SK-N-MC (cell line): ENCODE measurements at places on chromosomes 3 and 15.

- no peak for DNase-seq
Observed at GRCh38 chr3:63864965-63865327, 1.3 kb downstream of the ATXN7 start.

DNA sequence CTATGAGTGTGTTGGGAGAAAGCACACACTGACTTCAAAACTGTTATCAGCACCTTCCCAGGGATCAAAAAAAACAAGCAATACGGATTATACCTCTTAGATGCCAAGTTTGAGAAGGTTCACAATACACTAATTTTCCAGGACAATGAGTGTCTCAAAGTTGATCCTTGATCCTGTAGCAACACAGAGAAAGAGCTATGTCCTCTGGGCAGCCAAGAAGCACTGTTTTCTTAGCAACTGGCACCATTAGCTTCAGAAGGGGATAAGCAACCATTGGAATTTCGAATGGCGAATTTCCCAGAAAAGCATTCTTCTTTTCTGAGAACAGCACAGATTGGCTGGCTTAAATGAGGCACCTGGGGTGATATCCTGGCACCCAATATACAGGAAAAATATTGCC is 270.3 kb upstream of the RORA start:
- no peak for DNase-seq

DNA sequence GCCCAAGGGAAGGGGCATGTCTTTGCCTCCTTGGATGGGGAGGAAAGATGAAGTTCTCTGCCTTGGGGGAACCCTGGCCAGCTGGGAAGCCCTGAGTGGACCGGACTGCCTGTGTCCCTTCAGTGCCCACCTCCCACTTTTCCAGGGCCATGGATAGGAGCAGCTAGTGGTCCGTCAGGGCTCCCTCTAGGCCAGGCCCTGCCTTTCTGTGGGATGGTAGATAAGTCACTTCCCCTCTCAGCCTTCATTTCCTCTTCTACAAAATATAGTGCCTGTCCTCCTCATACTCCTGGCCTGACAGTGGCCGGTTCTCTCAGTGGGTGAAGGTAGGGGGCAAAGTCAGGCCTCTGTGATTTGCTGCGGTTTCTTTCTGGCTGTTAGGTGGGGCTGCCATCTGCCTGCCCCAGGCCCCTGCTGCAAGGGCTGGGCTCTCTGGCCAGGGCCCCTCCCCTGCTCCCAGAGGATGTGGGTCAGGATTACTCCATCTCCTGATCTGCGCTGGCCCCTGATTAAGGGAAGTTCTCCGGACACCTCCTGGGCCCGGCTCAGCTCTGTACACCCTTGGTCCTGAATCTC is 1.4 kb downstream of the PLEKHO2 start:
- no peak for DNase-seq

- no peak for DNase-seq
Observed at GRCh38 chr3:194407423-194407822, 8.4 kb upstream of the GP5 start.

DNA sequence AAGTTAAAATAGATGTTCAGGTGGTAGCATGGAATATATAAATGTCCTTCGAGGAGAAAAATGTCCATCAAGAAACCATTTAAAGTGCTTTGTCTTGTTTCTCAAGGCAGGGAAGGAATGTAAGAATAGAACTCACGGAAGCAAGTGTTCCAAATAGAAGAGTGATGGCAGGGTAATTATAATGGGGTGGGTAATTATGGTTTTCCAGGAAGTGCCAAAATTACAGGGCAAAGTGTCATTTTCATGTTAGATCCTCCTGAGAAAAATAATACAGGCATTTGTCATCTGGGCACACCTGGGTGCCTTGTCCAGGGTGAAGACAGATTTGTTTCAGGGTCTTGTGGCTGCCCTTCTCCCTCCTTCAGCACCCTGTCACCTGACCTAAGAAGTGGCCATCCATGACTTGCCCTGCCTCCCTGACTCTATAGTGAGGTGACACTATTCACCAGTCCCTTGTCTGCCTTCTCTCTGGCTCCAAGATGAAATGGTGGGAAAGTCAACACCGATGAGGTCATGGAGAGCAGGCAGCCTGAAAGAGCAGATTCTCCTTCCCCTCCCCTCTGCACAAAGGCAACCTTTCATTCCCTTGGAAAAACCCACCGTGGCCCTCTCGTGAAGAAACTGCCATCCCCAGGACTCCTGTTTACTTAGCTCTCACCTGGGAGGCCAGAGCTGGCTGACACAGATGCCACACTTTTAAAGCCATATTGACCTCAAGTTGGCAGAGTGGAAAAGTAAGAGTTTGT is 45.1 kb upstream of the AMOTL2 start:
- DNase-seq: no peak

DNA sequence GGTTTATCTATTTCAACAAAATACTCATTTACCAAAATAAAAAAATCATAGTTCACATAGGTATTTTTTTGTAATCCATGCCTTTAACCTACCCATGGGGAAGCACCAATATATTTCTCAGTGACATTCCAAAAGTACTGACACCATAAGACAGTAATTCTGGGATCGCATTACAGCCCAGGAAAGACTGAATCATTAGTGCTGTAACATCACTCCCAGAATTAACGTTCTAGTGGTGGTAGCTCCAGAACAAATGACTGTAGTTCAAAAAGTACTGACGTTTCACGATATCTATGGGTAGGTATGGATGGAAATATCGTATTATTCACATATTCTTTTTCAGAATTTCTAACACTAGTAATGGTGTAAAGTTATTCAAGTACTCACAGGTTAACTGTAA is 54.3 kb upstream of the NEK10 start:
- no peak for DNase-seq

GRCh38 chr15:75841626-75842025 is 1.6 kb upstream of the UBE2Q2 start:
- DNase-seq: no peak

DNA sequence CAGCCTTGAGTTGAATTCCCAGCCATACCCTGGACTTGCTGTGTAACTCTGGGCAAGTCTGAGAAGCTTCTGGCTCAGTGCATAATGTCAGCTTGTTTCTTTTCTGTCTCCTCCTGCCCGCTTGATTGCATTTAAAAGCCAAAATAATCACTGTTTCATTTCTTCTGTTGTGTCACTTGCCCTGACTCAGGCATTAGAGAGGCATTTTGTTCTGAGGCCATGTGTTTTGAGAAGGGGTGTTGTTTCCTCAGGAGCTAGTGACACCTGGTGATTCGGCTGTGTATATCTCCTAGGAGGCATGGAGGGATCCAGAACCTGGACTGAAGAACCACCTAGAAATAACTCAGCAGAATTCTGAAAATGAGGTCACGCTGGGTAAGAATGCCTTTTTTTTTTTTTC is 16.0 kb downstream of the WDR73 start:
- no peak for DNase-seq

- no peak for DNase-seq
Observed at GRCh38 chr3:140315955-140316354, 361.9 kb upstream of the TRIM42 start.

DNA sequence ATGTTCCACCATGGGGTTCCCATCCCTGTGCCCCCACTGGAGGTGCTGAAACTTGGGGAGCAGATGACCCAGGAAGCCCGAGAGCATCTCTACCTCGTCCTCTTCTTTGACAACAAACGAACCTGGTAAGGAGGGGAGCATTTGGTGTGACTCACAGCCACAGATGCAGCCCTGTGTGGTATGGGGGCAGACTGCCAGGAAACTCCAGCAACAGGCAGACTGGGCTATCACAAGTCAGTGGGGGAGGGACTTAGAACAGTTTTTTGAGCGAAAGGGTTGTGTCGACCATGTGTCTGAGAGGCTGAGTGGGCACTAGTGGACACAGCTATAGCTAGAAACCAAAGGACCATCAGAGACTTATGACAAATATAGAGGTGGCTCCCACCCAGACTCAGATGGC is 3.4 kb upstream of the OGG1 start:
- no peak for DNase-seq

DNA sequence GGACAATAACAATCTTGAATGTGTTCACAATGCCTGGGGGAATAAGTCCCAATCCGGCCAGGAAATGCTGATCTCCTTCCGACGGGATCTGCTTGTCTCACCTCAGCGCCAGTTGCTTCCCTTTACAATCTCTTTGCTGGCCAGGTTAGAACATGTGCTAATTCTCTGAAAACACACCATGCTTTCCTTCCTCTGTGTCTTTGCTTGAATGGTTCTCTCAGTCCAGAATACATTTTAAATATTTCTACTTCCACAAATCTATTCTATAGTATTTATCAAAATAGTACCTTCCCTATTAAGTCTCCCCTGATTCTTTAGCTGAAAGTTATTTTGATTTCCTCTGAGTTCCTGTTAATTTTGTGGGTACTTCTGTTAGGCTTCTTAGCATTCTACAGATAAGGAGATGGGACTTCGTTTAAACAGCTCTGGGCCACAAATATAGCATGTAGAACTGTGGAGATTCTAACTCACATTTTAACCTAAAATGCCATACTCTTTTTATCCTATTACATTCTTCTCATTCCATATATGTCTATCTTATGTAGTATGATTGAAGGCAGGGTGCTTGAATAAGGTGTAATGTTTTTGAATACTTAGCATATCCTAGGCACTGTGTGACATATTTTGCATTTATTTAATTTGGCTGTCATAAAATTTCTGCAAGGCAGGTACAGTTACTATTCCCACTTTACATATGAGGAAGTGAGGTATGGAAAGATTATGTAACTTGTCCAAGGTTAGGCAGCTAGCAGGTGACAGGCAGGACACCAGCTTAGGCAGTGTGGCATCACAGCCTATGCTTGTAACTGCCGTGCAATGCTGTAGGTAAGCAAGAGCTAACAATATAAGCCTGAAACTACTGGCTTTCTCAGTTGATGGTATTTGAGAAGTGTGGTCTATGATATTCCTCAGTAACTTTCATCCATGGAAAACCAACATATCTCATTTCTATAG is 299.8 kb downstream of the LPP start:
- DNase-seq: no peak

- no peak for DNase-seq
Observed at GRCh38 chr3:149214702-149215101, 6.9 kb downstream of the CP start.

GRCh38 chr3:59072681-59073080 is 22.9 kb upstream of the CFAP20DC start:
- DNase-seq: no peak

DNA sequence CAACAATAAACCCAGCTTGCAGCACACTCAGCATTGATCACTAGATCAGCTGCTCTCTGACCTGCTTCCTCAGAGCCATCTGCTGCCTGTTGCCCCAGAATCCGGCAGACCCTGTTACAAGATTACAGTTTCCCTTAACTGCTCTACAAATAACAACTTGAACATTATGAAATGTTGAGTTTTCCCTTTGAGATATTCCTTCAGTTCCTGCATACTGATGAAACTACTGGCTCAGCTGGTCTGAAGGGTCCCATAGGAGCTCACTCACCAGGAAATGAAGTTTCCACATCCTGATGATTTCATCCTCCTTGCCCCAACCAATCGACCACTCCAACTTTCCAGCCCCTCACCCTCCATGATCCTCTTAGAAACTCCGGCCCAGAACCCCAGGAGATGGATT is 281.9 kb downstream of the OCA2 start:
- DNase-seq: no peak

DNA sequence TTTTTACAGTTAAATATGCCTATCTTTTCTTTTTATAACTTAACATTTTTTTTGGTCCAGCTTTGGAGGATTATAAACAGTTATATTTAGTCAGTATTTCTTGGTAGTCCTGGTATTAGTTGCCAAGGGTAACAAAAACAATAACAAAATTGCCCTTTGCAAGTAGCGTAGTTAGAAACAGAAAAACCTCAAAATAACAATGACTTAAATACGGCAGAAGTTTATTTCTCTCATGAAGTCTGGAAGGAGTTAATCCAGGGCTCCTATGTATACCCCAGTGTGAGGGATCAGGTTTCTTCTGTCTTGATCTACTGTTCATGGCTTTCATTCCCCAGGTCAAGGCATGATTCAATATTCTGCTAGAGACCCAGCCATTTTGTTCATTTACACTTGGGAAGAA is 14.1 kb upstream of the MYH15 start:
- DNase-seq: no peak

DNA sequence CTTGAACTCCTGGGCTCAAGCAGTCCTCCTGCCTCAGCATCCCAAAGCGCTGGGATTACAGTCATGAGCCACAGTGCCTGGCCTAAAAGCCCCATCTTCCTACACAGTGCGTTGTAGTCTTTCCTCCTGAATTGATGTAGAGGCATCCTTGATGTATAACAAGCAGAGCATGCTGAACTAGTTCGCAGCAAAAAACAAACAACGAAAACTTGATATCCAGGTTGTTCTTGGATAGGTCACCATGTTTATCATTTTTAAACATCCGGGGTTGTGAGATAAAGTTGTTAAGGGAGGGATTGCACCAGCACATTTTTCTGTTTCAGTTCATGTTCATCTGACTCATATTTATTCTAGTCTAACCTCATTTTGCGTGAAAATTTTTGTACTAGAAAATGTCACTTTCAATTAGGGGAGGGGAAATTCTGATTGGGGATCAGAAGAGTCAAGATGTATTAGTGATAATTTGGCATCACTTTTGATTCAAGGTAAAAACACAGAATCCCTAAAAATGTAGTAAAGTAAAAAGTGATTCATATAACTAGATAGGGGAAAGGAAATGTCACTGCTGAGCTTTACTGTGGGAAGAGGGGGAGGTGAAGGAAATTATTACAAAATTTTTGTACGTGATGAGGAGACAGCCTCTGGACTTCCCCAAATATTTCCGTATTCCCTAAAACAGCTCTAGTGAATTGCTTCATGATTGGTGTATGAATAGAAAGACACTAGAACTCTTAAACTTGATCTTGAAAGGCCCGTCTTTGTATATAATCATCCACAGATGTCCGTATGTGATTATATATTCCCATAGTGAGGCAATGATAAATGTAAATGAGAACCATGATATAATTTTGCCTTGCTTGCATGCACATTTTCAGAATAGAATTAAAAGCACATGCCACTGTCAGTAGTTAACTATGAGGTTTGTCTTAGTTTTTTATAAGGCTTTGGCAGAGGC is 22.9 kb downstream of the RAB8B start:
- peak; percentile 98 for DNase-seq

- no peak for DNase-seq
Observed at GRCh38 chr15:93823971-93824913, 407.1 kb upstream of the MCTP2 start.

DNA sequence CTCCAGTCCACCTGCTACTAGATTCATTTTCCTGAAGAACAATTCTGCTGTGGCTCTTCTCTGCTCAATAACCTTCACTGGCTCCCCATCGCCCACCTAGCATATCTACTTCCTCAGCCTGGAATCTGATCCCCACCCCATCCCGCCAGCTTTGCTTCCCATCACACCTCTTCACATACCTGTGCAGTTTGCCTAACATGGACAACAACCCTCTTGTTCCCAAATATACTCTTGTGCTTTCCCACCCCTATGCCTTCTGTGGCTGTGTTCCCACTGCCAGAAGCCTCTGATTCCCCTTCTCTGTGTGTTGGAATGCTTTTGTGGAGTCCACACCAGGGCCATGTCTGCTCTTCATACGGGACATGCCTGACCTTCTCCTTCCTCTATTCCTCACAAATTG is 29.5 kb downstream of the CMTM7 start:
- DNase-seq: no peak

DNA sequence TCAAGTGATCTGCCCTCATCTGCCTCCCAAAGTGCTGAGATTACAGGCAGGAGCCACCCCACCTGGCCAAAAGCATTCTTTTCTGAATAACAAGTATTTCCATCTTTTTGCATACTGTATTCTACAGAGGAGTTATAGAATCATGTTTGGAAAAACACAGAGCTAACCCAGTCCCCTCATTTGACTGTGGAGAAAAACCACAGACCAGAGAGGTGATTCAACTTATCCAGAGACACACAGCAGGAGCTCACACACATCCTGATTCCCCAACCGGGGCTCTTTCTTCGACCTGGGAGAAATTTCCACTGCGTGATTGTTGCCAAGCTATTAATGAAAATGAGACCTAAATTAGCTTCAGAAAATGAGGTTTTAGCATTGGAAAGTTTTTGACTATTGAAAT is 176.1 kb upstream of the TLE3 start:
- DNase-seq: no peak
